Stimulated activated naive CD8-positive, alpha-beta T cell treated with anti-CD3 and anti-CD28 coated beads, Interleukin-15, amount 100 ng/mL, for 72 hours (primary cell): ENCODE measurements at places on chromosomes 3 and 15.

- no peak for DNase-seq
Observed at GRCh38 chr3:58539626-58540025, 2.6 kb upstream of the ACOX2 start.

GRCh38 chr15:69156736-69157381, 3.6 kb upstream of the GLCE start:
- no peak for DNase-seq

DNA sequence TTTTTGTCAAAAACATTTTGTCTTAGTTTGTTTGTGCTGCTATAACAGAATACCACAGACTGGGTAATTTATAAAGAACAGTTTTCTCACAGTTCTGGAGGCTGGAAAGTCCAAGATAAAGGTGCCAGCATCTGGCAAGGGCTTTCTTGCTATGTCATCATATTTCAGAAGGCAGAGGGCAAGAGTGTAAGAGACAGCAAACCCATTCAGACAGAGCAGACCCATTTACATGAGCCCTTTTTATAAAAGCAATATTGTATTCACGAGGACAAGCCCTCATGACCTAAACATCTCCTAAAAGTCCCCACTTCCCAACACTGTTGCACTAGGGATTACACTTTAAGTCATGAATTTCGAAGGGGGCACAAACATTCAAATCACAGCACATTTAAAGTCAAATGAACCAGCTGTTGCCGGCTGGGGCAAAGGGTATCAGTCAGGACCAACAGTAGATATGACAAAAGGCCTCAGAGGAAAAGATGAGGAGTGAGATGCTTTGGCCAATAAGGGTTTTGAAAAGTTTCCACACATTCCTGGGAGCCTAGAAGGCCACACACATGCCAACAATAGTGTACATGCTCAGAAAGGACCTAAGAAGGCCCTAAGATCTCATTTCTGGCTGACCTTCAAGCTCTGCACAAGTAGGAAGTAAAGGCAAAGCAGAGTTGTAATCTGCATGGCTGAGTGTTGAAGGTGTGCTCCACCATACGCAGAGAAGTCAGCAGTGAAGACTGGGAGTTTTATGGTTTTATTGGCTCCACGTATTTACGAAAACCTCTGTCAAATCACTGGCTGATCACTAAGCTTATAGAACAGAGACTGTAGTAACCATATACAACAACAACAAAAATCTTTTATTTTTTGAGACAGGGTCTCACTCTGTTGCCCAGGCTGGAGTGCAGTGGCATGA, 37.9 kb downstream of the UQCC5 start:
- DNase-seq = no peak

GRCh38 chr15:91880373-91880772, 26.9 kb downstream of the SLCO3A1 start:
- no peak for DNase-seq

DNA sequence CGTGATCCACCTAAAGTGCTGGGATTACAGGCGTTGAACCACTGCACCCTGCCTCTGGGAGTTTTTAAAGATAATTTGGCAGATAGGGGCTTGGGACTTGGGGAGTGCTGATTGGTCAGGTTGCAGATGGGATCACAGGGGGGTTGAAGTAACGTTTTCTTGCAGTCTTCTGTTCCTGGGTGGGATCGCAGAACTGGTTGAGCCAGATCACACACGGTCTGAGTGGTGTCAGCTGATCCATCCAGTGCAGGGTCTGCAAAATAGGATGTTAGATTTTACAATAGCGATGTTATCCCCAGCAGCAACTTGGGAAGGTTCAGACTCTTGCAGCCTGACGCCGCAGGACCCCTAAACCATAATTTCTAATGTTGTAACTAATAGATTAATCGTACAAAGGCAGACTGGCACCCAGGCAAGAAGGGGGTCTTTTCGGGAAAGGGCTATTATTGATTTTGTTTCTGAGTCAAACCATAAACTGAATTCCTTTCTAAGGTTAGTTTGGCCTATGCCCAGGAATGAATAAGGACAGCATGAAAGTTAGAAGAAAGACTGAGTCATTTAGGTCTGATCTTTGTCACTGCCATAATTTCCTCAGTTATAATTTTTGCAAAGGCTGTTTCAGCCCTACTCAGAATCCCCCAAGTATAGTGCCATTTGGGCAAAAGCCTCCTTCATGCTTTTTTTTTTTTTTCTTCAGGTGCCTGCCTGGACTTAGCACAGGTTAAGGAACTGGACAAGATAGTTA, 1.5 kb upstream of the CA12 start:
- no peak for DNase-seq

GRCh38 chr3:65145680-65146079, 457.9 kb upstream of the ADAMTS9 start:
- no peak for DNase-seq

DNA sequence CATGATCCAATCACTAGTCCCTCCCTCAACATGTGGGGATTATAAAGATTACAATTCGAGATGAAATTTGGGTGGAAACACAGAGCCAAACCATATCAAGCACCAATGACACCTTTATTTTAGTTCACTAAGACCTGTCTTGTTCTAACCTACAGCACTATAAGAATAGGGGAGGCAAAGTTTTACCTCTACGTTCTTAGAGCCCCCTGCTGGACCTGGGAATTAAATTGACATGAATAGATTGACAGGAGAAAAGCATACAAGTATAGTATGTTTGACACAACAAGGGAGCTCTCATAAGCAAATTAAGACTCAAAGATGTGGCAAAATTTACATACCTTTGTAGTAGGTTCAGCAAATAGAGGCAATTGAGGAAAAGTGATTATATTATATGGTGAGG, 974.4 kb upstream of the ALCAM start:
- DNase-seq = no peak

- no peak for DNase-seq
Observed at GRCh38 chr15:82951472-82952157, 905 bp downstream of the HOMER2 start.

DNA sequence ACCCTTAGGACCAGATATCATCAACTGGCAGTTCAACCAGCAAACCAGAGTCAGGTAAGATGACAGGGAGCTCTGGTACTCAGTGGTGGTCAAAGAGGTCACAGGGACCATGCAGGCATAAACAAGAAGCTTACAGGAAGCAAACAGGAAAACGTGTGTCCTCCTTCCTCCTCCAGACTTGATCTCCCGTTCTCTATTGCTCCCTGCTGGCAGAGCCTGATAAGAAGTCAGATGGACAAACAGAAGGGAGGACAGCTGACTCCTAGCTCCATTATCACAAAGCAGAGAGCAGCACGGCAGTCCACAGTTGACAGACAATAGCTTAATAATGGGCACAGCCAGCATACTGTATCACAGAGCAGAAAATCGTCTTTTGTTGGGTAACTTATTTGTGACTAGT, 156.5 kb upstream of the SLC2A2 start:
- no peak for DNase-seq

DNA sequence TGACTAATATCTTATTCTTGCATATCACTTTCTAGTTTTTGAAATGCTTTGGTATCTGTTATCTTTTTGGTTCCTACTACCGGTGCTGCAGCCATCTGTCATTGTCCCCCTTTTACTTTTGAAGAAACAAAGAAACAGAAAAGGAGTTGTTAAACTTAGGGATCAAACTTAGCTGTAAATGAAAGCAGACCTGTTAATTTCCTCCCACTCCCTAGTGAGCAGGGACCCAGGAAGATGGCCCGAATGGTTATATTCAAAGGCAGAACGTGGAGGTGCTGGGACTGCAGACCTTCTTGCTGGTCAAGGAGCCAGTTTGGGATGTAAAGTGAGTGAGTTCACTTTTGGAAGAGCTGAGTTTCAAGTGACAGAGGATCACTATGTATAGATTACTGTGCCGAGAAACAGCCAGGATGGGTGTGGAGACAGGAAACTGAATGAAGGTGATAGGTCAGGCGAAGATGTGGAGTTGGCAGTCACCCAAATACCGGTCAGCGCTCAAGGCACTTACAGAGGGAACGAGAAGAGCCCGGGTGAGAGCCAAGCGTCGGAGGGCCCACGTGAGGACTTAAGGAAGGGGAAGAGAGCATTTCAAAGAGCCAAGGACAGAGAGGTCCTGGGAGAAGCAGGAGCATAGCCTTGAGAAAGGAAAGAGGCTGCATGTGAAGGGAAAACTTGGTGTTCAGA, 20.1 kb downstream of the KBTBD8 start:
- DNase-seq = no peak

GRCh38 chr15:90660195-90660998, 56.7 kb upstream of the BLM start:
- DNase-seq = peak; percentile 80

DNA sequence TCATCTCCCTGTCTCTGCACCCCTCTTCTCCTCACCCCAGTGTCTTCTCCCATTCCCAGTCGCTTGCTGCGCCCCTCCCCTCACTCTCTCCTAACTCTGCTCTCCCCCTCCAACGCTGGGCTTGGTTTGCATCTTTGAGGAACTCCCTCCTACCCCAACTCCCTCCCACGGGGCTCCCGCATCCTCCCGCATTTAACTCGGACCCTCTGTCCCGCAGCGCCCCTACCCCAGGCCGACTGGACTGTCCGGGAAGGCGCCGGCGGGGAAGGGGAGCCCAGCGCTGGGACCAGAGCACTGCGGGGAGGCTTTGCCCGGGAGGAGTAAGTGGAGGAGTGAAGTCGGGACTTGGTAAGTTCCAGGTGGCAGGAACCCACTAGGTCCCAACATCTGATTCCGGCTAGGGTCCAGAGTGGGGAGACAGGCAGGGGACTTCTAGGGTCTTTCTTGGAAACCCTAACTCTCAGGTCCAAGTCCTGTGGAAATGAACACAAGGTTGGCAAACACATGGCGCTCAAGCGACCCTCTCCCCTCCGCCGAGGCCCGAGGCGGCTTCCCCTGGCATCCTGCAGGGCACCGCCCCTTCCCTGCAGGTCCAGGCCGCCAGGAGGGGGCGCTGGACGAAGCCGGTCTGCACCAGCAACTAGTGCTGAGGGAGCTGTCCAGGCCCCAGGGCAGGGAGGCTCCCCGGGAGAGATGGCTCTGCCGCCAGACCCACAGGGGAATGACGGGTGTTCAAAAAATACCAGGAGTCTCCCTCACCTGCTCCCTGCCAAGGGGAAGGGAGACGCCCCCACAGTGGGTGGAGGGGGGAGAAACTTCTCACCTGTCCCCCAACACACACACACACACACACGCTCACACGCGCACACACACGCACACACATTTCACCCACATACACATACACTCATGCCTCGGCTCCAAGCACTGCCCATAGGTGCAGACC, 53.2 kb downstream of the LHFPL4 start:
- peak; percentile 77 for DNase-seq

DNA sequence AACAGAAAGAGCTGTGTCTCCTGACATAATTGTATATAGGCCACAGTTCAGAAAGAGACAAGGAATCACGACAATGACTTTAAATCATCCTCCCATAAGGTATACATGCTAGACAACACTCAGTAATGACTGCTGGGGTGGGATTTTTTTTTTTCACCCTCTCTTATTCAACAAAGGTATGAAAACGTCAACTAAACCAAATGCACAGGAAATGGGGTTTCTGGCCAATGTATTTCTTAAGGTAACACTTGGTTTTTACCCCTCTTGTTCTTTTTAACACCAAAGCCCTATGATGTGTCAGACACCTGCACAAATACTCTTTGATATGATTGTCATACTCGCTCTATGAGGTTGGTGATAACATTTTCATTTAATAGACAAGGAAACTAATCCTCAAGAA, 78.3 kb downstream of the MCF2L2 start:
- no peak for DNase-seq

- no peak for DNase-seq
Observed at GRCh38 chr15:98390946-98391530, 257.3 kb upstream of the IGF1R start.

- DNase-seq = no peak
Observed at GRCh38 chr3:172226831-172227230, 187.5 kb downstream of the FNDC3B start.

- no peak for DNase-seq
Observed at GRCh38 chr15:73660455-73660854, 23.7 kb upstream of the CD276 start.

DNA sequence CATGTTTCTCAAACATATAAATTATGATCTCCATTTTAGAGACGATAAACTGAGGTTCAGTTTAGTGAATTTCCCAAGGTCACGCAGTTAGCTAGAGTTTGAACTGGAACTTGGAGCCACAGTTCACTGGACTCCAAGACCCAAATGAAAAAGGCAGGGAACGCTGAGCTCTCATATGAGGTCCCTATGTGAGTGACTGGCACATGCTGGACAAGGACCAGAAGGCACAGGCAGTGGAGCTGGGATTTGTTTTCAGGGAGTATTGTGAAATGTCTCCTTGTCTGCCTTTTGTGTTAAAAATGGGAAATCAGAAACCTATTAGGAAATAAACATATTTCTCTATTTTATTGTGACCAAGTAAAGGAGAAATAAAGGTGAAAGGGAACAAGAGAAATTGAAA, 63.5 kb downstream of the MESD start:
- no peak for DNase-seq

DNA sequence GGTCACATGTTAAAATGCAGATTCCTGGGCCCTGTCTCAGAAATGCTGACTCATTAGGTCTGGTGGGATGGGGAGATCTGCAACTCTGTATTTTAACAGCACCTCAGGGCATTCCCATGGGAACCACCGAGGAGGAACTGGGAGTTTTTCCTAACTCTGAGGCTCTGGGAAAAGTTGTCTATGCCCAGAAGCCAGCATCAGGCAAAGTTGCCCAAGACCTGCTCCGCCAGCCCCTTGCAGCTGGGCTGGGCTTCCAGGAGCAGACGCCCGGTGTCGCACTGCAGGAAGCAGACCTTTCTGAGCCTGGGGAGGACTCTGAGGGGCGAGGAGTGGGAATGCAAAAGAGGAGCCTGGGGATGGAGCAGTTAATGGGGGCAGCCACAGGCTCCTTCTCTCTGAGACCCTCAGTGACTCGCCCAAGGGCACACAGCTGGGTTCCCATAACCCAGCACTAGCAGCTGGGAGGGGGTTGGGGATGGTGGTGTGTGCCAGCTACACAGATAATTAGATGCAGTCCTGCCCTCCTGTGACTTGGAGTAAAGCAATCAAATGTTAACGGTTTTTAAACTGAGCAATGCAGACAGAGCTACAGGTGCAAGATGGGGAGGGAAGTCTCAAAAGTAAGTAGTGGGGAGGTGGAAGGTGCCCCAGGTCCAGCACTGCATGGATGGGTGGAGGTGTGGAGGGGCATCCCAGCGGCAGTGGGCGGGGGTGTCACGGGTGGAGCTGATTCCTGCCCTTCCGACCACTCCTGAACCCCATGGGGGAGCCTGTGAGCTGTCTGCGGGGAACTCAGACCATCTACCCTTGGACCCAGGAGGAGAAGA, 100.4 kb downstream of the LSM3 start:
- no peak for DNase-seq
